ENCODE measurements at places on chromosomes 1 and 21.

GRCh38 chr1:14800500-14801076 is 202.1 kb downstream of the KAZN start:
- DNase-seq: no peak

- DNase-seq: peak; percentile 78
Measured at GRCh38 chr1:13965770-13966398, 265.9 kb downstream of the PRDM2 start.

DNA sequence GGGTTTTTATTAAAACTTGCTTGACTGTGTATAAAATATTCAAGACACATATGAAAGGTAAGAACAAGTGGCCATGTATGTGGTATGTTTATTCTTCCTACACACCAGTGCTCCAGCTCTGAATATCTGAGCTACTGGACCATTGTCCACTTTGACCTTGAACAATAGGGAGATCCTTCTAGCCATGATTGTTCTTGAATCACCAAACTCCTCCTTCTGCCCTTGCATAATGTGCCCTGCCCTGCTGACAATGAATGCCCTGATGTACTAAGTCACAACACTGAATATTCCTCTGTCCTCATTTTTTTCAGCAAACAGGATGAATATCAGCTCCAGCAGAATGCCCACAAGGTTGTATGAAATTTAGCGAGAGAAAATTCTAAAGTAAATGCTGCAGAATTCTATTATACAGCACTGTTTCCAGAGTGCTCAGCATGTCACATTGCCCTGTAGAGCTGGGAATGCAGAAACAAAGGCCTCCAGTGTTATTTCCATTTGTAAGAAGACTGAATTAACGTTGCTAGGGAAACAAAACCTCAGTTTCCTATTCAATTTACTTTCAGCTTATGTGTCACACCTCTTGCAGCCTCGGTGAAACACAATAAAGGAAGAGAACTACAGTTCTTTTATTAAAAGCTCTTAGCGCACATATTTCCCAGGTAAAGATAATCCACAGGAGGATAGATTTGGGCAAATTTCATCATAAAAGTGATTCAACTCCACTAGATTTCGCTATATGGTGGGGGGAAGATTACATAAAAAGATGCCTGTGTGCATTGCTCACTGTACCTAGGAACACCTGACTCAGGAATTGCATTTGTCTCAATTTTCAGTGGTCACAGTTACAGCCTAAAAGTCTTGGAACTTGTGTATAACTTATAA is 187.4 kb upstream of the ATP1B1 start:
- no peak for DNase-seq

GRCh38 chr1:2358651-2359640 is 32.4 kb downstream of the MORN1 start:
- no peak for DNase-seq

DNA sequence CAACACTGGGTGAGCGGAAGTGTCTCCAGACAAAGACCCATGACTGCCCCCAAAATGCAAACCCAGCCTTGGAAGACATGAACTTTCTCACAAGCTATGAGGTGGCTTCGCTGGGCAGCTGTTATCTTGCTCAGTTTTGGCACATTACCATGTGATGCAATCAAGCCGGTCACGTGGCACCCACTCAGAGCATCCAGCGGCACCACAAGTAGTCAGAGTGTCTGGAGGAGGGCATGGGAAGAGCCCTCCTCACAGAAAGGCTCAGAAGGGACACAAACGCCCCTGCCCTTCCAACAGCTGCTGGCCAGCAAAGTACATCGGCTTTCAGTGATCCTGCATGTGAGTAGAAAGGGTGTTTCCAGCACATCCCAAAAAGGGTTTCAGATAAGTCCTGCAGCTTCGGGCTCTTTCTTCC is 145.5 kb upstream of the IRF2BP2 start:
- DNase-seq: peak; percentile 54

DNA sequence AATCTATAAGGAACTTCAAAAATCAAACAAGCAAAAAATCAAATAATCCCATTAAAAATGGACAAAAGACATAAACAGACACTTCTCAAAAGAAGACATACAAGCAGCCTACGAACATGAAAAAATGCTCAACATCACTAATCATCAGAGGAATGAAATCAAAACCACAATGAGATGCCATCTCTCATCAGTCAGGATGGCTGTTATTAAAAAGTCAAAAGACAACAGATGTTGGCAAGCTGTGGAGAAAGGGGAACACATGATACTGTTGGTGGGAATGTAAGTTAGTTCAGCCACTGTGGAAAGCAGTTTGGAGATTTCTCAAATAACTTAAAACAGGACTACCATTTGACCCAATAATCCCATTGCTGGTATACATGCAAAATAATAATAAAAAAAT is 226.4 kb downstream of the S1PR1 start:
- no peak for DNase-seq

DNA sequence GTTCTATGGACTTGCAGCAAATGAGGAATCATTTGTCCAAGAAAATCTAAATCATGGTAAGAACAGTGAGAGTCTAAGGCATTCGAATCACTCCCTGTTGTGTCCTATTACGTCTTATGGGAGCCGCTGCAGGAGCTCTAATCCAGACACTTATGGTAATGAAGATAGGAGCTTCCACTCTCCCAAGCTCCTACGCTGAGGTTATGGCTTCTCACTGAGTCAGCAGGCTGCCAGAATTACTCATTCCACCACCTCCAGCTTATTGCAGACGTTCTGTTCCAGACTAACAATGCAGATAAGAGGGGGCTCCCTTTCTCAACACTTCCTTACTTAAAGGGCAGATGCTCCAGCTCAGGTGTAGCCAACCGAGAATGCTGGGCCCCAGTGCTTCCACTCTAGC is 212.6 kb downstream of the GREM2 start:
- DNase-seq: no peak

DNA sequence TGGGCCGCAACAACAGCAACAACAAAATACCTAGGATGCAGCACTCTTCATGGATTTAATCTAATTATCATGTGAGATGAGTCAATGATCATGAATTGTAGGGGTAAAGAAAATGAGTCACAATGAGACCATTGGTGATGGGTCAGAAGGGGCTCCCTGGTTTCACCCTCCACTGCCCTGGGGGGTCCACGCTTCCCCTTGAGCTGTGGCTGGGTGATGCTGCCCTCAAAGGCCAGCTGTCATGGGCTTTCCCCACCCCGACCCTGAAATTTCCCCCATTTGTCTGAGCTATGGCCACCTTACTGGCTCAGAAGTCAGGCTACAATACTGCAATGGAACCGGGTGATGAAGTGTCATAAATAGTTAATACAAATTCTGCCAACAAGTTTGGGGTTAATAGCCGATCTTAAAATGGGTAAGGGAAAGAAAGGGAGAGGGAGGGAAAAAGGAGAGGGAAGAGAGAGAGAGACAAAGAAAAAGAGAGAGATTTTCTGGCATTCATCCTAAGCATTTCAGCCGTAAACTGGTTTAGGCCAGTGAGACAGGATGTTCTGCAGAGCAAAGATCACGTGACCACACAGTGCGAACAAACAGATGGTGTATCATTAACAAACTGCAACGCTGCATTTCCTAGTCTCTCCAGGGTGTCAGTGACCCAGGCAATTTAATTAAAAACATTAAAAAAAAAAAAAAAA is 143.4 kb upstream of the ERRFI1 start:
- peak; percentile 99 for DNase-seq

DNA sequence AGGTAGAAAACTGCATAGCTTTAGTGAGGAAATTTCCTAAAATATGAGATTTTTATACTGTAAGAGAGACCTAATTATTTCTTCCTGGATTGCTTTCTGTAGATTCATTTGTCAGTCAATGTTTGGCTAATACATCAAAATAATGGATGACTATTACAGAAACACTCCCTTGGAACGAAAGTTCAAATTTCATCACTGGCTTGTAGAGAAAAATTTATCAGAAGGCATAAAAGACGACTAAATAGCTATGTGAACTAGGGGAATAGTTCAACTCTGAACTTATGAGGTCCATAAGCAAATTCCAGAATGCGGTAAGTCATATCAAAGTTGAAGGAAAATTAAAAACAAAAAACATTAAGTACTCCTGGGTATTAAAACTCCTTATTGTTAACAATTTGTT is 36.0 kb downstream of the WNT2B start:
- DNase-seq: no peak

DNA sequence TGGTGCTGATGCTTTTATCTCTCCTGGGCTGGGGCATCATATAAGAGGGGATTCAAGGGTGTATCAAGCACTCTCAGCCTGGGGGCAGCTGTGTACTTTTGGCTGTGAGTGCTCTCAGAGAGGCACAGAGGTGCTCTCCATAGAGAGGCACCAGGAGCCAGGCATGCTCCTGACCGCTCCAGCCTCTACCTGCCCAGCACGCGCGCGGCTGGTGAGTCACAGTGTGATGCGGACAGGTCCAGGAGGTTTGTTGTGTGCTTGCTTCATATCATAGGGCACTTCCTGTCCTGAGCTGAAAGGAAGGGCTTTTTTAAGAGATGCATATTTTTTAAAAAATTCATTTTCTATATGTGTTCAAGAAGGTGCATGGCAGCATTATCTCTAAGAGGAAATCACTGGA is 93.6 kb upstream of the BCAR3 start:
- peak; percentile 98 for DNase-seq

- DNase-seq: no peak
Measured at GRCh38 chr1:69852706-69853105, 285.0 kb downstream of the LRRC7 start.

- peak; percentile 6 for DNase-seq
Measured at GRCh38 chr1:68495968-68496679, 758 bp downstream of the DEPDC1 start.

GRCh38 chr1:167616521-167616920 is 13.5 kb upstream of the RCSD1 start:
- DNase-seq: no peak

DNA sequence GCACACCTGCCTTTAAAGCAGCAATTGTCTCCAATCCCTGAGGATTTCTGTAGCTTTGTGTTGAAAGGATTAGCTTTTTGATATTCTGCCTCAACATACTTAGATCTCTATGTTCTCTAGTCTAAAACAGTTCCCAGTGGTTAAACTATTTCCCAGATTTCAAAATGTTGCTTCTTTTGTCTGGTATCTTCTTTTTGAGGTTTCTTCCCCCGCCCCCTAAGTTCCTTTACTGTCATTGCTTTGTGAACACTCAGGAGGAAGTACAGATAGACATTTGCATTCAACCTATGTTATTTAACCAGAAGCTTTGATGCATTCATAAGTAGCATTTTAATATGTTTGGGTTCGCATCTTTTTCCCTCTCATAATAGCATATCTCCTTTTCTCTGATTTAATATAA is 33.5 kb downstream of the CYYR1 start:
- DNase-seq: no peak

DNA sequence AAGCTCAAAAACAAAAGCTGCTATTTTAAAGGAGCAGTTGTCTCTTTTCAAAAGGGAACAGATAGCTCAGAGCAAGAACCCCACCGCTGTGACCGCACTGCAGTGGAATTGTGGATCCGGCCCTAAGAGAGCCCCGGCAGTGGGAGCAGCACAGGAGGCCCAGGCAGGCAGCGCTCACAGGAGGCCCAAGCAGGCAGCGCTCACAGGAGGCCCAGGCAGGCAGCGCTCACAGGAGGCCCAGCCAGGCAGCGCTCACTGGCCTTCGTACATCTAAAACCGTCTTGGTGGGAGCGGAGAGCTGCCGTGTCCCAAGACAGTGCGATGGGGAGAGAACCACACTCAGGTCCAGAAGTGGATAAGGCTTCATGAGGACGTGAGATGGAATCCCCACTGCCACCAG is 4.0 kb downstream of the TFF3 start:
- DNase-seq: no peak

GRCh38 chr21:46448108-46448507 is 10.6 kb upstream of the DIP2A start:
- DNase-seq: no peak

GRCh38 chr1:228120351-228120750 is 11.3 kb upstream of the MRPL55 start:
- DNase-seq: no peak

GRCh38 chr1:42753070-42753469 is 13.0 kb upstream of the CLDN19 start:
- DNase-seq: no peak

GRCh38 chr1:224545571-224545970 is 70.5 kb upstream of the CNIH3 start:
- no peak for DNase-seq

GRCh38 chr1:75394386-75395139 is 216.4 kb downstream of the SLC44A5 start:
- no peak for DNase-seq

Data from NCI-H510A (cell line).